ENCODE measurements at places on chromosomes 7 and 10.

- DNase-seq, result no peak
Measured at GRCh38 chr10:86795353-86795752, 38.9 kb downstream of the BMPR1A start.

- no peak for DNase-seq
Measured at GRCh38 chr10:123560301-123561140, 105.6 kb upstream of the GPR26 start.

GRCh38 chr10:130378556-130379400 lies 242.6 kb downstream of the GLRX3 start:
- no peak for DNase-seq

DNA sequence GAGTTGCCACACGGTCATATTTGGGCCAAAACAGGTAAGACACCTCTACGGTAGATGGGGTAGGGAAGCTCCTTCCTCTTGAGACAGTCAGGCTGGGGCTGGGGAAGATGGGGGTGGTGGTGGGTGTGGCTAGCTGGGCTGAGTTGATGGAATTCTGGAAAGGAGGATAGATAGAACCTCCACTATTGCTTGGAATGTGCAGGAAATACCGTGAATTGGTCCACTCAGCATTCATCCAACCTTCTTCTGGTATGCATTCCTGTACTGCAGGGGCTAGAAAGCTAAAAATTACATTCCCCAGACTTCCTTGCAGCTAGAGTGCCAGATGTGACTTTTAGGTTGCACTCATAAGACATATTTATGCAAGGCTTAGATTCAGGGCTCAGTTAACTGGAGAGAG lies 24.8 kb downstream of the TLX1 start:
- no peak for DNase-seq

DNA sequence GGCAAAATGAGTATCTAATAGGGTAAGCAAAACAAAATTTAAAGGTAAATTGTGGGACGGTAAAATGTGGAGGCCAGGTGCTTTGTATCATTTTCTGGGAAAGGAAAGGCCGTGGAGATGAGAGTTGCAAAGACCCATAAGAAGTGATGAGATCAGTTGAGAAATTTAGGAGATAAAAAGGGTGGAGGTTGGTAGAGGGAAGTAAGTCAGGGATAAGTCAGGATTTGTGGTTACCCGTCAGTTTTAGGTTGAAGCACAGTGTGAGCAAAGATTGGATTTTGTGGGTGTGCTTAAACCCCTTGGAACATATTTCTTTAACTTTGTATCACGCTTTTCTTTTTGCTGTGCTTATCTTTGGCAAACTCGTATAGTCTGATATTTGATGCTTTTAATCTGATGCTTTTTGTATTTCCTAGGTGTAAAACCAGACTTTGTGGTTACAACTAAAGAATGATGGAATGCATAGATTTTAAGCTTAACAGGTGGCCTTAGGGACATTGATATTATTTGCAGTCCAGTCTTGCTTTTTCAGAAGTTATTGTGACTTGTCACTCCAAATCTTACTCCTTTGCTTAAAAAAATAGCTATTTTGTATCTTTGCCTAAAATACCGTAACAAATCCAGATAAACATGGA lies 1.2 kb downstream of the BTRC start:
- no peak for DNase-seq

GRCh38 chr7:116206141-116206540 lies 4.2 kb upstream of the TES start:
- DNase-seq, result no peak

- no peak for DNase-seq
Measured at GRCh38 chr7:71615017-71615416, 483.1 kb downstream of the GALNT17 start.

- no peak for DNase-seq
Measured at GRCh38 chr7:78677391-78677790, 776.1 kb downstream of the MAGI2 start.

DNA sequence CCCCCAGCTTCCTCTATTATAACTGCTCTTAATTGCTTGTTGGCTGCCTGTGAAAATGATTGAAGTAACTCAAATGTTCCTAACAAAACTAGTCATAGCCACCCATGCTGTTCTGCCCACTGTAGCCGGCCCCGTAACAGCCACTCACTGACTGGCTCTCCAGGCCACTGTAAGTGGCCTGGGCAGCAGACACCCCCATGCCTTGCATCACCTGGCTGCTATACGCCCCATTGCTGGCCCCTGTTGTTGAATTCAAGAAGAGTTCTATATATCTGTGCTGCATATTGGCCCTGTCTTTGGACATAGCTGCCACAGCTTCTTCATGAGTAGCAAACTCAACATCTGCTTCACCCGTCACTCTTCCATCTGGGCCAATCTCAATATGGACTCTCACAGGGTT lies 15.1 kb downstream of the FXYD4 start:
- no peak for DNase-seq

DNA sequence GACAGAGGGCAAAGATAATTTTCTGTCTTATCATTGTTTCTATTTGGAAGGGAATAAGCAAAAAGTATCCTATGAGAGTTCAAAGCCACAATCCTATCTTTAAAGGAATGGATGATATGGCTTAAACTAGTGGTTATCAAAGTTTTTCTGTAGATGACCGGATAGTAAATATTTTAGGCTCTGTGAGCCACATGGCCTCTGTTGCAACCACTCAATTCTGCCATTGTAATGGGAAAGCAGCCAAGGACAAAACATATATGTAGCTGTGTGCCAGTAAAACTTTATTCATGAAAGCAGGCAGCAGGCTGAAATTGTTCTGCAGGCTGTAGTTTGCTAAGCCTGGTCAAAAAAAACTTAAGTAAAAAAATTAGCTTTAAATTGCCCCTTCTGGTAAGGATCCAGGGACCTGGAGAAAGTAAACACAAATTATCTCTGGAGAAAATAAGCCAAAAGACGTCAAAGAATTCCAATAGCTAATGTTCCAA lies 73.3 kb downstream of the THSD7A start:
- no peak for DNase-seq

DNA sequence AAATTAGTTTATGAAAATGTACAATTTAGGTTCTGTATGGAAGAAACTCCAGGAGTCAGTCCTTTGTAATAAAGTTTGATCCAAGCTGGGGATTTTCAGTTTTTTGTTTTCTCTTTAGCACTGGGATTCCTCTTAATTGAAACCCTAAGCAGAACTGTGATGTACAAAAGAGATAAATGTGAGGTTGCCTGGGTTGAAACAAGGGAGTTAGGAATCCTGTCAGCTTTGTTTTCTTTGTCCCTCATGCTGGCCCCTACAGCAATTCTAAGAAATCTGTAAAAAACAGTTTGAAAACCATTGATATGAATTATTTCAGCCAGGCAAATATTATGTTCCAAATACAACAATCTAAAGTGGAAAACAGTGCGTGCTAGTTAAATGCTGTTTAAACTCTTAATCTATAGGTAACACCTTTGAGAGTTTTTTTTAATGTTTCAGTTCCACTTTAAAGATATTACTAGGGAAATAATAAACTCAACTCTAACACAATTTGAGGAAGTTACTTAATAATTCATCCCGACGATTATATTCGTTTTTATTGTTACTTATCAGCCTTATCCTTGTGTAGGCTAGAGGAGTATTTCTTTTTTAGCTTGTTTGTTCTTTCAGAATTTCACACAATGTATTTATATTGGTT lies 65.3 kb downstream of the SGCE start:
- no peak for DNase-seq

- no peak for DNase-seq
Measured at GRCh38 chr7:57362868-57363267, 87.1 kb upstream of the ZNF716 start.

DNA sequence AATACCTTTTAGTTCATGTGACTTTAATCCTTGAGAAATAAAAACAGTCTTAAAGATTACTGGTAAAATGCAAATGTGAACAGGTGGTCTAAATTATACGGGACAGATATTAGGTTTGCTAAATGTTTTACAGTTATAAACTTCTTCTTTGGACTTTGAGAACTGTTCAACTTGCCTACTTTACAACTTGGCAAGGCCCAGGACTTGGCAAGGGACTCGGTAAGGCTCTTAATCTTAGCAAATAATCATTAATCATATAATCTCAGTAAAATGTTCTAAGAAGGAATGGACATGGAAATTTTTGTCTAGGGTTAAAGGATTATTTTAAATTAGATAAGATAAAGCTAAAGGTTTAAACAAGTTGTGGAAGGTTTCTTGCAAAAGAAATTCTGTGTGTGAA lies 4.8 kb upstream of the UBE2D4 start:
- no peak for DNase-seq

- no peak for DNase-seq
Measured at GRCh38 chr7:101890749-101891523, 73.5 kb downstream of the CUX1 start.

GRCh38 chr7:133748443-133749407 lies 378.4 kb upstream of the LRGUK start:
- DNase-seq, result no peak

Data from stimulated activated CD4-positive, alpha-beta T cell treated with anti-CD3 and anti-CD28 coated beads, TNF-alpha, amount 100 ng/mL, for 1 hour (primary cell).